ENCODE measurements at places on chromosomes 5 and 9. TPM values are rescaled to one million over a fixed set of nuclear protein-coding genes. Genes with fewer than 3 reads are reported as not detected.

GRCh38 chr5:149552038-149552494, 827 bp upstream of the CSNK1A1 start:
- no peak for DNase-seq

DNA sequence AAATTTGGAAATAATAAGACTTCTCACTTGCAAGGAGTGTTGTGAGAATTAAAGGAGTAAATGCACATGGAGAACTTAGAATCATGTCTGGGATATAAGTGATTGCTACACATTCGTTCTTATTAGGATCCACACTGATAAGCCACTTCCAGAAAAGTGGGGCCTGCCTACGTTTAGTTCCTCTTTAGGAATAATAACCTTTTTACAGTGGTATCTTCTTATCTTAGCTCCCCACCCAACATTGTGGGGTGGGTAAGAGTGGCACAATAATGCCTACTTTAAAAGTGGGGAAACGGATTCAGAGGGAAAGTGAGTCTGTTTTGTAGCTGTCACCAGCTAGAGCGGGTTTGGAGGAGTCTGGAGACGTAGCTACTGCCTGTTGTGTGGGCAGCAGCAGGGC, 16.0 kb downstream of the DOCK2 start:
- no peak for DNase-seq

PAPPA gene
- 2.5 TPM for total RNA-seq

FAM169A gene
- total RNA-seq = 6.9 TPM

IL5 gene
- total RNA-seq = not detected

GRCh38 chr5:55535199-55535905, 588 bp upstream of the PLPP1 start:
- no peak for DNase-seq

DNA sequence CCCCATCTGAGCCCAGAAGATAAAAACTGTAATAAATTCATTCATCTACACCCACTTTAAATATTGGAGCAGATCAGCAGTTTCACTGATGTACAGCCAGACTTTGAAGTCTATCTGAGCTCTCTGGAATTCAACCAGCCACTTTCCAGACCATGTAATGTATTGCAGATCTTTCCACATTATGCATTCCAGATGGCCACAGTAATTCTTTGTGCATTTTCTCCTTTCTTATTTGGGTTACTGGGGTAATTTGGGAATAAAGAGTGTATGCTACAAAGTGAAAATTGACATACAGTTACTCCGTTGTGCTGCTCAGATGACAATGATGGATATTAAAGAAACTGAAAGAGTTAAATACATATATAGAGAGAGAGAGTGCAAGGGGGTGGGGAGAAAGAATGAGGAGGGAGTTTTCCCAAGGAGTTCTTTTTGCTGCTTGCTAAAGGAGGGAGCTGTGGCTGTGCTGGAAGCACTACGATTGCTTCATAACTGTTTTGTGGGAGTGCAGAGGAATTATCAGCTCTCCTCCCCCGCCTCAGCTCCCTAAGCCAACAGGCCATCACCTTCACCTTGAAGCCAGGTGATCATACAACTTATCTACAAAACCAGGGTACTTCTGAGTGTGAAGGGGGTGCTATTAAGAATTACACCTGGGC, 152.8 kb downstream of the GAS1 start:
- DNase-seq = no peak

- no peak for DNase-seq
Observed at GRCh38 chr9:105531530-105531929, 26.4 kb upstream of the FKTN start.

- no peak for DNase-seq
Observed at GRCh38 chr5:32471784-32472183, 27.2 kb upstream of the ZFR start.

DNM1 gene
- 33.5 TPM for total RNA-seq

Data from renal cortical epithelial cell (primary cell).